ENCODE measurements at places on chromosomes 11 and 22. TPM values are rescaled to one million over a fixed set of nuclear protein-coding genes. Genes with fewer than 3 reads are reported as not detected.

The CSNK1E gene
- 152 TPM for polyA plus RNA-seq

The MUC6 gene
- not detected for polyA plus RNA-seq

The SERPIND1 gene
- polyA plus RNA-seq: 56.8 TPM

The CLTCL1 gene
- polyA plus RNA-seq: 3.7 TPM

The IRF7 gene
- 30.4 TPM for polyA plus RNA-seq

The EMID1 gene
- polyA plus RNA-seq: 15.0 TPM

The GAL3ST1 gene
- 17.1 TPM for polyA plus RNA-seq

The FKBP2 gene
- polyA plus RNA-seq: 349 TPM

The SHISAL1 gene
- 0.66 TPM for polyA plus RNA-seq

The OVOL1 gene
- 20.8 TPM for polyA plus RNA-seq

The SLC22A8 gene
- not detected for polyA plus RNA-seq

The NCR3LG1 gene
- 3.1 TPM for polyA plus RNA-seq

The OR10D3 gene
- polyA plus RNA-seq: not detected

The SLC5A4 gene
- not detected for polyA plus RNA-seq

The NLRP6 gene
- polyA plus RNA-seq: not detected

The RELA gene
- 64.6 TPM for polyA plus RNA-seq

The GAL gene
- polyA plus RNA-seq: 15.5 TPM

The XPNPEP3 gene
- polyA plus RNA-seq: 12.3 TPM

The TRPM5 gene
- 0.13 TPM for polyA plus RNA-seq

The SLN gene
- polyA plus RNA-seq: 56.5 TPM

The PHLDA2 gene
- polyA plus RNA-seq: 67.4 TPM

The OR51L1 gene
- not detected for polyA plus RNA-seq

The MN1 gene
- 2.3 TPM for polyA plus RNA-seq

The HPX gene
- polyA plus RNA-seq: 358 TPM

The OTOG gene
- polyA plus RNA-seq: 2.0 TPM

The OOSP1 gene
- polyA plus RNA-seq: not detected

The KCNQ1 gene
- 6.4 TPM for polyA plus RNA-seq

The OR6A2 gene
- polyA plus RNA-seq: not detected

The ROM1 gene
- 2.1 TPM for polyA plus RNA-seq

The GRIA4 gene
- 1.3 TPM for polyA plus RNA-seq

The USP2 gene
- polyA plus RNA-seq: 23.5 TPM

The SPON1 gene
- 47.8 TPM for polyA plus RNA-seq

The NAALADL1 gene
- polyA plus RNA-seq: not detected

The PRRG4 gene
- polyA plus RNA-seq: 3.0 TPM

The SBF1 gene
- polyA plus RNA-seq: 49.5 TPM

The EHF gene
- 5.8 TPM for polyA plus RNA-seq

The OR8D4 gene
- polyA plus RNA-seq: not detected

The PLA2G3 gene
- polyA plus RNA-seq: 0.33 TPM

The ESAM gene
- 3.9 TPM for polyA plus RNA-seq

The TRIM64C gene
- polyA plus RNA-seq: not detected
